ENCODE measurements at places on chromosomes 6 and 20.

- DNase-seq: no peak
These were observed 47.0 kb upstream of the DST start for GRCh38 chr6:56689663-56690062.

DNA sequence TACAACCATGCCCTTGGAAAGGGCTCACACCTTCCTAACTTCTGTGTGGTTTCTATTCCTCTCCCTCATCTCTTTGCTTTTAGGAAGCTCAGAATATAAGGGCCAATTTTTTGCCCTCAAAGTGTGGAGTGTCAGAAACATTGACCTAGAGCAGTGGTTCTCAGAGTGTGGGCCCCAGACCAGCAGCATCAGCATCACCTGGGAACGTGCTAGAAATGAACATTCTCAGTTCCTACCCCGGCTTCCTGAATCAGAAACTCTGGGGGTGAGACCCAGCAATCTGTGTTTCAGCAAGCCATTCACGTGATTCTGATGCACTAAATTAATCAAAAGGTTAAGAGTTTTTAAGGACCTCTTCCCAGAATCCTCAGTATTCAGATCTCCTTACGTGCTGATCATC lies 47.9 kb upstream of the IL17A start:
- no peak for DNase-seq

GRCh38 chr6:168785720-168786511 lies 344.9 kb downstream of the SMOC2 start:
- no peak for DNase-seq

DNA sequence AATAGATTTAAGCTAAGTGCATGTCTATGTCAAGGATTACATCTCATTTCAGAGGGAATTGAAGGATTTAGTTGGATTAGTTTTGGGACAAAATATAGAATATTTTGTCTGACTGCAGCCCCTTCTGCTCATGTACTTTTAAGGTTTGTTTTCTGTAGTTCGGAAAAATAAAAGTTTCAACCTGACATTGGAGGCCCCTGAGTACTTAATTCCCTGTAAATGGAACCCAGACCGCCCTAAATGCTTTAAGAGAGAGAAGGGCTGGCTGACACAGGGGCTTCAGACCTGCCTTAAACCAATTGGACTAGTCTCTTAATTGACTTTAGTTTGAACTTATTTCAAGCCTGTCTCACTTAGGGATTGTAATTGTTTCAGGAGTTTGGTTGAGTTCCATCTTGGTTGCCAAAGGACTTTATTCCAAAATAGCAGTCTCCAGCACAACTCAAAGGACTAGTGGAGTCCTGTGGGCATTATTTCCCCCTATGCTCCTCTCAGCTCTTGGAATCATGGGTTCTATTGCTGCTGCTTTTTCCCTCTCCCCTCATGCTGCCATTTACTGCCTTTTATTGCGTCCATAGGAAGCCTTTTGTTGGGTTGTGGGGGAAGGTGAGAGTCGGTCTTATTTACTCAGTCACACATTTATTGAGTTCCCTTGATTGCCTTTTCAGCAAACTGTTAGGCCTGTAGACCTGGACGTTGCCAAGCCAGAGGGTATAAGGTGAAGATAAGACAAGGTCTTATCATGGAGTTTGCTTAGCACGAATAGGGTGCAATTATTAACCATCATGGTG lies 14.5 kb downstream of the BRD2 start:
- no peak for DNase-seq

DNA sequence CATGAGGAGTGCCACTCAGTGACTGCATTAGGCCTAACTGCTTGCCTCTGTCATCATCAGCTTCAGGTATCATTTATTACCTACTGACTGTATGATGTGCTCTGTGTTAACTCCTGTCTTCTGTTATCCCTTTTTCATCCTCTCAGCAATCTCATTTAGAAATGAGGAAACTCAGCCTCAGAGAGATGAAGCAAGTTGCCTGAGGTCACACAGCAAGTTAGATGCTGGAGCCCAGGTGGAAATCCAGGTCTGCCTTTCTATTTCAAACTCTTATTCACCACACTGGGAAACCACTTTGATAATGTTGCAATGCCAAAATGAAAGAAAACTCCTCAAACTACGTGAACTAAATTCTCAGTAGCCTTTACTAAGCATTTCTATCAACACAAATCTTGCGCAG lies 1.3 kb downstream of the FERMT1 start:
- no peak for DNase-seq

- no peak for DNase-seq
These were observed 71.9 kb downstream of the FAM120B start for GRCh38 chr6:170378502-170378901.

GRCh38 chr6:34633785-34634184 lies 62.8 kb downstream of the ILRUN start:
- DNase-seq: no peak

- DNase-seq: no peak
These were observed 515 bp upstream of the TGM3 start for GRCh38 chr20:2295286-2295685.

GRCh38 chr6:147906361-147906760 lies 397.9 kb downstream of the SAMD5 start:
- no peak for DNase-seq

- DNase-seq: no peak
These were observed 35.1 kb downstream of the NFATC2 start for GRCh38 chr20:51507216-51508036.

All from activated CD8-positive, alpha-beta memory T cell treated with anti-CD3 and anti-CD28 coated beads for 1 hour (primary cell).